ENCODE measurements at places on chromosomes 5 and 9.

- no peak for DNase-seq
These were observed 47.3 kb downstream of the UHRF2 start for GRCh38 chr9:6460189-6460768.

GRCh38 chr9:16131264-16131663, 578.4 kb downstream of the CCDC171 start:
- no peak for DNase-seq

- no peak for DNase-seq
These were observed 304.0 kb downstream of the PRELID2 start for GRCh38 chr5:145531038-145531734.

- DNase-seq, result no peak
These were observed at the start of gene IFNA14 for GRCh38 chr9:21239911-21240310. Gene IFNA14 (minus strand): TSS chr9:21240005. CDS start chr9:21239935, 70 bp downstream.

GRCh38 chr9:8907868-8908267, 1108.3 kb upstream of the DMAC1 start:
- no peak for DNase-seq

DNA sequence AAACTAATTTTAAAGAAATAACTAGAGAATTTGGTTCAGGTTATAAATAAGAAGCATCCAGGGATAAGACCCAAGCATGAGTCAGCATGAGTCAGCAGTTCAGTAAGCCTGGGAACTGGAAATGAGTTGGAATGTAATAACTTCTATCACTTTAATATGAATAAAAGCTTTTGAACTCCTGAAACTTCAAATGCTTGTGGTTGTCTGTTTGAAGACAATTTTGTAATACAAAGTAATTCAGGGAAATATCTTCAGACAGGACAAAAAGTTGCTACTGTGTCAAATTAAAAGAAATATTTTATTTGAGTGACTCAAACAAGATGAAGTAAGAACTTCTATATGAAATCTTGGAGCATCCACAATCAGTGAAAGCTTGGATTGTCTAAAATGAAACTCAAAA, 331.2 kb upstream of the DAB2 start:
- no peak for DNase-seq

- DNase-seq, result no peak
These were observed 140.4 kb upstream of the WWC1 start for GRCh38 chr5:168151041-168151440.
